Activated T-helper 17 cell treated with anti-CD3 and anti-CD28 coated beads, Interleukin-2, amount 50 U/mL, for 72 hours (primary cell): ENCODE measurements at places on chromosomes 12 and 14.

GRCh38 chr14:74491956-74492775, 939 bp downstream of the NPC2 start:
- peaks cover 13% of the 10 kb centered on the region for H3K36me3 ChIP-seq
- H3K4me1 ChIP-seq = peaks cover 9% of the 10 kb centered on the region
- H3K27me3 ChIP-seq = no peaks in the 10 kb centered on the region
- no peak overlapping the region for H3K4me3 ChIP-seq
- ATAC-seq = no peak

GRCh38 chr12:15979096-15980092, 68.3 kb downstream of the DERA start:
- no peak for ATAC-seq
- no peaks in the 10 kb centered on the region for H3K27me3 ChIP-seq
- no peaks in the 10 kb centered on the region for H3K4me1 ChIP-seq

DNA sequence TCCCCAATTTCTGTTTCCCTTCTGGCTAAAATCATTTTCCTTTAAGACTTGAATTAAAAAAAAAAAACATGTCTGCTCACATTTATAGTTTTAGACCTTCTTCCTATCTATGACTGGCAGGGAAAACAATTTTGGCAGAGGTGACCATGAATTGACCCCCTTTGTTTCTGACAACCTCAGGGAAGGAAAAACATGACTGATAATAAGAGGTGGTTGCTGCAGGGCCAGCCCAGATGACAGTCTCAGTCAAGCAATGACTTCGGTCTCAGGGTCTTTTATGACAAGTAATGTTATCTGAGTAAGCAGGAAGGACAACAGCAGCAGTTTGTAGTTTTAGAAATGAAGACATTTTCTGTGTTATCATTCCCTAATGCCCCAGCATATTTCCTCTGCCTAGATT, 430.9 kb downstream of the LRIG3 start:
- H3K4me3 ChIP-seq = no peak overlapping the region
- no peak overlapping the region for H3K27ac ChIP-seq
- ATAC-seq = no peak

DNA sequence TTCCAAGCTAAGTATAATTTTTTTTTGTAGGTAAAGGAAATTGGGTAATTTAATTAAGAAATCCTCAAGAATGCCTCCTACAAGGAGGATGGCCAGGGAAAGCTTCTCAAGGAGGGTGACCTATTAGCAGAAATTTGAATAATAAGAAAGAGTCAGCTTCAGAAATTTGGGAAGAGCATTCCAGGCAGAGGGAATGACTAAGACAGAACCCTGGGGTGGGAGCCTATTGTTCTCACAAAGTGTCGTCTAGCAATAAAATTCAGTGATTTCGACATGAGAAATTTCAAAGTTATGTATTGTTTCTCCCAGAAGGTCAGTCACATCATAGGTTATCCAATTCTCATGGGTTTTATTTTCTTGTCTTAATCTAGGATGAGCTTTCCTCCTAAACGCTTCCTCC, 1168.4 kb downstream of the AACS start:
- no peak overlapping the region for H3K4me3 ChIP-seq
- H3K36me3 ChIP-seq = no peaks in the 10 kb centered on the region
- H3K27ac ChIP-seq = no peak overlapping the region
- peaks cover 3% of the 10 kb centered on the region for H3K27me3 ChIP-seq

DNA sequence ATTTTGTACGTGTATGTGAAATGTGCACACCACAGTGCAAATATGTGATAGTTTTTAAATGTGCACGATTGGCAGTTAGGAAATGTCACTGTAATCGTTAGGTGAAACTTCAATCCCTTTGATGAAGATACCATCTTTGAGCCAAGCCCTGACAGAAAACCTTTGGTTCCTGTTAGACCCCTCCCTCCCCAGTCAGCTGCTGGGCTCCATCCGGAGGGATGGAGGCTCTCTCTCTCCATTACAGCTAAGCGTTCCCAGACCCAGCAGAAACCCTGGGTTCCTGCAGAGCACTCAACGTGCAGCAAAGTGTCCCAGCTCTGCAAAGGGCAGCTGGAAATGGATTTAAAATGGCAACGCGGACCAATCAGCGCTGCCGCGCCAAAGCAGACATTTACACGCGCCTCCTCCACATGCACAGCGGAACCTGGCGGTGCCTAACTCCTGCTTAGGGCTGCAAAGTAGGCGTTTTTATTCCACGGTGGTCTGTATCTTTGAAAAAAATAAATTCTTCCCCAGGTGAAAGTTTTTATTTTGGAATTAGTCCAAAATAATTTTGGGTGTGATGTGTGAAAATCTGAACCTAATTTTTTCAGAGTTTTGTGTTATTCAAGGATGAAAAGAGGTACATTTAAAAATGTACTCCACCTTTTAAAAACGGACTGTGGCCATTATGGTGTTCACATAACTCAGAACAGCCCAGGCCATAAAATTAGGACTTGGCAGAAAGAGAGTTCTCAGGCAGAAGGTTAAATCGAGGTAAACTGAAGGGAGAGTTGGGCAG, 1.4 kb upstream of the HMGA2 start:
- H3K4me3 ChIP-seq = peak overlapping the region; percentile 7
- peaks cover 56% of the 10 kb centered on the region for H3K27me3 ChIP-seq
- ATAC-seq = no peak
- no peaks in the 10 kb centered on the region for H3K36me3 ChIP-seq
- peaks cover 5% of the 10 kb centered on the region for H3K4me1 ChIP-seq
- H3K27ac ChIP-seq = no peak overlapping the region

GRCh38 chr12:62128175-62128975, 131.8 kb upstream of the USP15 start:
- H3K27me3 ChIP-seq = peaks cover 14% of the 10 kb centered on the region
- H3K27ac ChIP-seq = no peak overlapping the region
- no peak overlapping the region for H3K4me3 ChIP-seq
- no peak for ATAC-seq
- no peaks in the 10 kb centered on the region for H3K36me3 ChIP-seq

DNA sequence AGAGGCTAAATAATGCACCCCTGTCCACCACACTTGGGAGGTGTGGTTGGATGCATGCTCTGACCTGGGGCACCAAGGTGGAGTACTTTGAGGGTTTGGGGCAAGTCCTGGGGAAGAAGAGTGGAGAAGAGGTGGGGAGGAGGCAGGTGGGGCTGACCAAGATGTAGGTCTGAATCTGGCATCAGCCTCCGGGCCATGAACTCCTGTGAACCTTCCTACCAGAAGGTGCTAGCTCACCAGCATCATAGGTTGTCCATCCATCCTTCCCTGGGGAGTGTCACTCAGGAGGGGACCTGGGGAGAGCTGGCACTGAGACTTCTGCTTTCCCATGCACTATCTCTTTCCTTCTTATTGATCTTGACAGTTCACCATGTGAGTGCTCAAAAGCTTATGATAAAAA, 13.6 kb upstream of the EMP1 start:
- no peaks in the 10 kb centered on the region for H3K36me3 ChIP-seq
- no peak overlapping the region for H3K4me3 ChIP-seq
- peaks cover 12% of the 10 kb centered on the region for H3K4me1 ChIP-seq
- peaks cover 9% of the 10 kb centered on the region for H3K27me3 ChIP-seq
- no peak overlapping the region for H3K27ac ChIP-seq
- no peak for ATAC-seq

DNA sequence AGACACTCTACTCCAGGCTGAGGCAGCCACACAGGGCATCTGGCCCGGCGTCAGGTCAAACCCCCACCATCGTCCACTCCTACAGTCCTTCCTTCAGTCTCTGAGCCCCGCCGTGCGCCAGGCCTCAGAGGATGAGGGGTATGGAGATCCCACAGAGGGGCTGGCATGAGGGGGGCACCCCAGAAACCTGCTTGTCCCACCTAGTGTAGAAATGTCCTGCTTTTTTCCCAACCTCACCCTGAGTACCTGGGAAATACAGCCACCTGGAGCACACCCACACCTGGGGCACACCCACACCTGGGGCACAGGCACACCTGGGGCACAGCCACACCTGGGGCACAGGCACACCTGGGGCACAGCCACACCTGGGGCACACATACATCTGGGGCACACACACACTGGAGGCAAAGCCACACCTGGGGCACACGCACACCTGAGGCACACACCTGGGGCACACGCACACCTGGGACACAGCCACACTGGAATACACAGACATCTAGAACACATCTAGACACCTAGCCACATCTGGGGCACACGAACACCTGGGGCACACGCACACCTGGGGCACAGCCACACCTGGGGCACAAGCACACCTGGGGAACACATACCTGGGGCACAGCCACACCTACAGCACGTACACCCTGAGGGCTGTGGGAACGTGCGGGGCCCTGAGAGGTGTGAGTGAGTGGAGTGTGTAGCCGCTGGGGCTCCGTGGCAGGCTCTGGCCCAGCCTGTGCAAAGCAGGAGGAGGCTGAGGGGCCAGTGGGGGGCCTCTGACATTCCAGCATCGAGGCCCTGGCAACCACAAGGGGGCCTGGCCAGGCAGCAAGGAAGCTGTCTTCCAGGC, 18.4 kb downstream of the AKT1 start:
- no peaks in the 10 kb centered on the region for H3K4me1 ChIP-seq
- ATAC-seq = no peak
- H3K27me3 ChIP-seq = no peaks in the 10 kb centered on the region
- H3K27ac ChIP-seq = no peak overlapping the region
- peaks cover 10% of the 10 kb centered on the region for H3K36me3 ChIP-seq
- H3K4me3 ChIP-seq = no peak overlapping the region

GRCh38 chr12:4833524-4833923, 76.2 kb upstream of the KCNA1 start:
- no peaks in the 10 kb centered on the region for H3K27me3 ChIP-seq
- no peak overlapping the region for H3K4me3 ChIP-seq
- no peaks in the 10 kb centered on the region for H3K36me3 ChIP-seq

GRCh38 chr12:104060791-104061190, 3.5 kb upstream of the HCFC2 start:
- ATAC-seq = no peak
- no peak overlapping the region for H3K4me3 ChIP-seq
- H3K27me3 ChIP-seq = peaks cover 12% of the 10 kb centered on the region

GRCh38 chr12:20409607-20410377, 41.5 kb downstream of the PDE3A start:
- peaks cover 12% of the 10 kb centered on the region for H3K27me3 ChIP-seq
- no peaks in the 10 kb centered on the region for H3K4me1 ChIP-seq
- no peak for ATAC-seq
